ENCODE measurements at places on chromosomes 4 and X.

GRCh38 chr4:28117084-28117682, 1256.5 kb downstream of the STIM2 start:
- no peak for DNase-seq

GRCh38 chr4:109721033-109721432, 8.8 kb downstream of the PLA2G12A start:
- no peak for DNase-seq

- no peak for DNase-seq
Measured at GRCh38 chrX:24079411-24079810, 24.7 kb downstream of the EIF2S3 start.

GRCh38 chrX:48813644-48814043, 11.8 kb downstream of the HDAC6 start:
- DNase-seq, result no peak

- DNase-seq, result no peak
Measured at GRCh38 chr4:3462790-3463415, at the start of gene DOK7. DOK7 (plus strand) TSS chr4:3463306; CDS start chr4:3463376, 70 bp downstream.

GRCh38 chr4:149985981-149986380, 92.3 kb upstream of the DCLK2 start:
- no peak for DNase-seq

DNA sequence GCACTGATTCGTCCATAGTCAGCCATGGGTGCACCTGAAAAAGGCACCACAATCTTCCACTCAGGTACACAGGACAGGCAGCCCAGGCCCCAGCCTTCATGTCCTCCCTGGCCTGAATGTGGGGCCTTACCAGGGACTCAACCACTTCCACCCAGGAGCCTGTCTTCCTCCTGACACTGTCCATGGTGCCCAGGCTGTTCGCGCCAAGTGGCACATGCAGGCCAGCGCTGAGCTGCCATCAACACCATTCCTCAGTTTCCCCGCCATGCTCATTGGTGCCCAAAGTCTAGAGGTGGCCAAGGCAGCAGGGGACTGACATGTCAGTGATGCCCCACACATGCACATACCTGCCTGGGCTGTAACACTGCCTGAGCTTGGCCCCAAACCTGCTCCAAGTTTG, 322.2 kb upstream of the POU3F4 start:
- DNase-seq, result no peak

- no peak for DNase-seq
Measured at GRCh38 chr4:168605411-168605810, 108.6 kb downstream of the PALLD start.

GRCh38 chr4:54482529-54483200, 175.1 kb upstream of the KIT start:
- DNase-seq, result no peak

- DNase-seq, result no peak
Measured at GRCh38 chr4:129490516-129490915, 394.6 kb downstream of the C4orf33 start.

DNA sequence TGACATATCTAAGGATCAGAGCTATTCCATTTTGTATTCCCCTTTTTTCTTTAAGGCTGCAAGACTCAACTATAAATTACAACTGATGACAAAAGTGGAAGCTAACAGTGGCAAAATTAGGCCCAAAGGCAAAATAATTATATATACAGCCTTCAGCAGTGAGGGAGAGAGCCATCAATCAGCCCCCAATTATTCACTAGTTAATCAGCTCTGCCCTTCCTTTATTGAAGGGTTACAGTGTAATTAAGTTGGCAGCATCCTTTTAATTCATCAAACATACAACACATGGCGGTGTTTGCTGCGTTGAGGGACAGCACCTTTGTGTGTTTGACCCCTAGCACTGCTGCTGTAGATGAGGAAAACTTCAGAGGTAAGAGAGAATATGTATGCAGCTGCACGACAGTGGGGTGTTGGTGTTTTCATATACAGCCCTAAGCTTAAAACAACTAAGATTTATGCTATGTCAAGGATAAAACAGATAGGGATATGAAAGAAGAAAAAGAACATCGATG, 973.9 kb upstream of the POU3F4 start:
- DNase-seq, result no peak

DNA sequence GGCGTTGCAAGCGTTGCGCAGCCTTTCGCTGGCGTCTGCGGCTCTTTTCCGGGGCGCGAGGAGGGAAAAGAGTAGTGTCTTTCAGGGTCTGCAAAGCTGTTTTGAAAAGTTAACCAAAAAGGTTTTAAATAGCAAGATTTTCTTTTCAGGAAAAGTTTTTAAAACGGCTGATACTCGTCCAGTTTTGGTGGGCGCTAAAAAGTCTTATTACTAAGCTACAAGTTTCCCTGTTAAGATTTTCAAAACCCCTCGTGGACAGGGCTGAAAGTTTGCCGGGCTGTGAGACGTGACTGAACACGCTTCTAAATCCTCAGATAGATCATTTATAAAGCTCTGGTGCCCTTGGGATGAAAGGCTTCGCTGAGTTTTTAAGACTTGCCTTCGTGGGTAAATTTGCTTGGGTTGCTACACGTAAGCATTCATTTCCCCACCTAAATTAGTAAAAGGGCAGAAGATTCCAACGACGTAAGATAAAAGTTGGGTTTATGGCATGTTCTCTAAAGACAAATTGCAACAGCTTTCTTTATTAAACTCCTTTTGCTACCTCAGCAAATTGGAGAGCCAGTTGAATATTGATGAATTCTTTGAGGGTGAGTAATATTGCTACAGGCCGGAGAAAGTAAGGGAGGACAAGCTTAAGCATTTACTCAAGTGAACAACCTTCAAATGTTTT, 91.5 kb downstream of the HPRT1 start:
- DNase-seq, result no peak

GRCh38 chr4:42554072-42554471, 102.8 kb downstream of the ATP8A1 start:
- DNase-seq, result no peak

DNA sequence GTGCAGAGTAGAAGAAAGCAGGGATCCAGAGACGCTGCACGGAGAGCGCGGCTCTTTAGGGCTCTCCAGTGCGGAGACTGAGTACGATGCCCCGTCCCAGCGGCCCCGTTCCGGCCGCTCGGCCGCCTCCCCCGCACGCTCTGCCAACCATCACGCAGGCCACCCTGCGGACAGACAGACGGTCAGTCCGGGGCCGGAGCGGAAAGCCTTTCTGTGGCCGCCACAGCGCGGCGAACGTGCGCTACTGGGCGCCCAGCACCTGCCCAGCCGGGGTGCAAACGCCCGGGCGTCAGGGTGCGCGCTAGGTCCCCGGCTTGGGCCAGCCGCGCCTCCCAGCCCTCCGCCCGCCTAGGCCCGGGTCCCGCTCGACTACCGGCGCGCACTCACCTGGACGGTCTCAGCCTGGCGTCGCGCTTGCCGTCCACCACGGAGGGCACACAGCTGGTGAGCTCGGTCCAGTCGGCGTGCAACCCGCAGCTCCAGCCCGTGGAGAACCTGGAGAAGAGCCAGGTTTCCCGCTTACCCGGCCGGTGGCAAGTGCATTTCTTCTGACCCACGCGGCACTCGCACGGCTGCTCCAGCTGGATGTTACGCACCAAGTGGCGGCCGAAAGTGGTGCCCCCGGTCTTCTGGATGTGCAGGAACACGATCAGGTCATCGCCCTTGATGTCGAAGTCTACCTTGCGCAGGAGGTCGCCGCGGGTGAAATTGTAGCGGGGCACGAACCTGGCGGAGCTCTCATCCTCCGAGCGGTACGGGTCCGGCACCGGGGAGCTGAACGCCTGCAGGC, 1.8 kb downstream of the HS6ST2 start:
- DNase-seq, result no peak

DNA sequence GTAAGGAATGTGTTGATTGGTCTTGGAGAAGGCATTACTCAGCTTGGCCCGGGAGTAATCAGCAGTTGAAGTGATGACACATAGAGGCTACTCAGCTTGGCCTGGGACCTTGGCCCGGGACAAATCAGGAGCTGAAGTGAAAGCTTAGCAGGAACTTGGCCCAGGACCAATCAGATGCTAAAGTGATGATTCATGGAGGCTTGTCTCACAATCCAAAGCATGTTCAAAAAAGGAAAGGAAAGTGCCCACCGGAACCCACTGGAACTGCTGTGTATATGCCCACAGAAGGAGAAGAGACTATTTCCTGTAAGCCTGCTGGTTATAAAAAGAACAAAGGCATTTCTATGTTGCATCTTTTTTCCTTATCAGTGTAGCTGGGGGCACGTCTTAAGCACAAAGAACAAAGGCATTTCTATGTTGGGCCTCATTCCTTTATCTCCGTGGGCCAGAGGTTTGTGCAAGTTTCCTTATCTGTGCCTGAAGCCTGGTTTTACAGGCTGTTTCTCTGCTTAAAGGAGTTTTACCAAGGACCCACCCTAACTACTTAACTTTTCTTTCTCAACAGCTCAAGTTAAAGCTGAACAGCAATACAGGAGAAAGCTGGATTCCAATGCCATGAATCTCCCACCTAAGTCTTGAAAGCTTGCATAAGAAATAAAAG, 1176.7 kb downstream of the NLGN4X start:
- DNase-seq, result no peak

DNA sequence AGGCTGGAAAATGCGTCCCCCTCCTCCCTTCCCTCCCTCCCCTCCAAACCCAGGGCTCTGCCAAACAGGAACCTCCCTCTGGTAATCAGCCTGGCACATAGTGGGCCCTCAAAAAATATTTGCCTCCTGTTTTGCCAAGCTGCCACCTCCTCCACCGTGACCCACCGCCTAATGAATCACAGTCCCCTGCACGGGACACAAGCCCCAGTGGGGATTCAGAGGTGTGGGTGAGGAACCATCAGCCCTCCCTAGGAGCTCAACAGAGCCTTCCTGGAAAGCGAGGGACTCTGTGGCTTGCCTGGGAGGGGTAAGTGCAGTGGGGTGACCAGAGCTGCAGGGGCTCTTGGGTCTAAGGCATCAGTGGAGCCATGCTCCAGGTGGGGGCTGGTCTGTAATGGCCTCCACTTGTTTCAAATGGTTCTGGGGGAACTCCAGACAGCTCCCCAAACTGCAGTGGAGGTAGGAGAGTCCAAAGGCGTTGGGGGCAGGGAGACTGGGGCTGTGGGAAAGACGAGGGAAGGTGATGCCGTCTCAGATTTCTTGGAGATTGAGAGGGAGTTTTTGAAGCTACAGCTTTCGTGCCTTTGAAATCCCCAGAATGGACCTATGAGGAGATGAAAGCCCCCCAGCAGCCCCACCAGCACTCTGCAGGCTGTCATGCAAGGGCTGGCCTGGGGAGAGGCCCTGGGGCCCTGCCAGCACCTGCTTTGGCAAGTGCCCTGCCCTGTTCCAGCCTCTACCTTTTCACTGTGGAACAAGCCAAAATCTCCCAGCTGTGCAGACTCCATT, 1.0 kb upstream of the PPP2R2C start:
- DNase-seq, result no peak

- DNase-seq, result no peak
Measured at GRCh38 chr4:7254736-7255487, 62.6 kb downstream of the SORCS2 start.

- no peak for DNase-seq
Measured at GRCh38 chrX:148499638-148500422, 587 bp upstream of the AFF2 start.

- no peak for DNase-seq
Measured at GRCh38 chrX:44974451-44974850, 101.5 kb downstream of the KDM6A start.

DNA sequence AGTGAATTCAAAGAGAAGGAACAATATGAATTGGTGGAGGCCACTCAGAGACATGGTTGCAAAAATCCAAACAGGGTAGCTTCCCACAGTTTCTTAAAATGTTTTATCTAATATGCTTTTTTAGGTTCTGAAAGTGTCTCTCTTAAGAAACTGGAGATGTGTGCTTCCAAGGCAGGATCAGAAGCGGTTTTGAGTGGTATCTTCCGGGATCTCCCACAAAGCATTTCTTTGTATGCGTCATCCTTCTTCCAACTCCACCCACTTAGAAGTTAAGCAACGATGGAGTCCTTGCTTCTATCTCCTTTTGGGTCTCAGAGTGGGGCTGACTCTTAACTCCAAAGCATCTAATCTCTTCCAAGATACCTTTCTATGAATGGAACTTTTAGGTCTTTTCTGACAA, 196.7 kb downstream of the MID1 start:
- no peak for DNase-seq

- DNase-seq, result no peak
Measured at GRCh38 chr4:121462660-121463261, 81.9 kb upstream of the QRFPR start.

DNA sequence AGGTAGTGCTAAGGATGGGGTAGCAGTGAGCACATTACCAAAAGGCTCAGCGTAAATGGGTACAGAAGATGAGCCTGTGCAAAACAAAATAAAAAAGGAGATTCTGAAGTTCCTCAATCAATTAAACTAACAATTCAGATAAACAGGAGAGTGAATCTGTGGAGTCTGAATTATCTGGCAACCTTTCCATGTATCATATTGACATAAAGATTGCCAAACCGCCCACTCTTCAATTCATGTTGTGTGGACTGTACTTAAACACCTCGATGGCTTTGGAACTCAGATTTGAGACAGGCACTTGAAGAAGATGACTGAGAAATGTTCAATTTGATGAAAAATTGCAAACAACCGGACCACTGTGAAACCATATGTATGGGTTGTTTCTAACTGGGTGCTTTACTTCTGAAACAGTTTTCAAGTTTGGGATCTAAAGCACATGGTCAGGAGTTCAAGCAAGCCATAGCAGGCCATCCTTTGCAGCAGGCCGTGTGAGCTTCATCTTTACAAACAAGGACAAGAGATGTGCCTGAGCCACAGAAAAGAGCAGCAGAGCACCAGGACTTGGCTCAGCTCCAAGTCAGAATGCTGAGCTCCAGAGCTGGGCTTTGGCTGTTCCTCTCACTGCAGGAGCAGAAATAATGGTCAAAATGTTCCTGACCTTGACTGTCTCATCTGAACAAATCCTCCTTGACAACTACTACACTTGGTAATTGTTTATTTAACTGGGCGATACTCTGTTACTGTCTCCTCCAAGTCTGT, 108.1 kb downstream of the MGST2 start:
- no peak for DNase-seq

DNA sequence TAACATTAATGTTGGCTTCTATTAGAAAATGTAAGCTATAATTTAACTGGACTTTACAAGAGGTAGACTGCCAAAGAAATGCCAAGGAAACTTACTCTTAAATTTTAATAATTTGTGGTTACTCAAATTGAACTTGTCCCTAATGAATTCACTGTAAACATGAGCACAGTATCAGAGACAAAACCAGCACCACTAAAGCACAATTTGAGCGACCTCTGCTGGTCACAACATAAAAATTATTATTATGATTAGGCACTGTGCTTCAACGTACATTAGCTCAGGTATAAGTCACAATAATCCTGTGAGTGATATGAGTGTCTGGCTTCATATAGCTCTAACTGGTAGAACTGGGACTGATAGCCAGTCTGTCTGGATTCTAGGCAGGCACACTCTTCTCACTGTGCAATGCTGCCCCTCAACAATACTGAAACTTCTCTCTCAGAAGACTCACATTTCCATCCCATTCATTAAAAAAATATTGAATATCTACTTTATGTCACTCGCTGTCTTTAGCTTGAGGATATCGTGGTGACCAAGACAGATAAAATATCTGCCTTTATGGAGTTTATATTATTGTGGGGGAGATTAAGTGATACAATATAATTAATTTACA, 8.0 kb downstream of the NUDT6 start:
- no peak for DNase-seq
